ENCODE measurements at places on chromosomes 6 and 20.

DNA sequence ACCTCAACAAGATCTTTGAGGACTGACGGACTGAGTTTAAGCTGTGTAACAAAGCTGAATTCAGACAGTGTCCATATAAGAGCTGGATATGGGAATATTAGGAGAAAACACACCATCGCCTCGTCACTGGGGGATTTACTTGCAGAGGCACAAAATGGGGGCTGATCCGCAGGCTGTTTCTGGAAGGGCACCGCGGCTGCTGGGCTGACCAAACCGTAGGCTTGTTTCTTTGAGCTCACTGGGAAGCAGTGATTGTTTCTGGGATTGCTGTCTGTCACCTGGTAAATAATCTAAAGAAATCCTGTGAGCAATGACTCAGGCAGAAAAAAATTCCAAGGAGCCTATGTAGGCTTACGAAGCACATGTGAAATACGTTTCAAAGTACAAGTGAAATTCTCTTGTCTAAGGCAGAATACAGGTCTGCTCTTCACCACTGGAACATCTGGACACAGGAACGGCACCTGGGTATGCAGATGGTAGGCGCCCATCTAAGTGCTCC lies 63.9 kb upstream of the MPC1 start:
- no peak for DNase-seq

DNA sequence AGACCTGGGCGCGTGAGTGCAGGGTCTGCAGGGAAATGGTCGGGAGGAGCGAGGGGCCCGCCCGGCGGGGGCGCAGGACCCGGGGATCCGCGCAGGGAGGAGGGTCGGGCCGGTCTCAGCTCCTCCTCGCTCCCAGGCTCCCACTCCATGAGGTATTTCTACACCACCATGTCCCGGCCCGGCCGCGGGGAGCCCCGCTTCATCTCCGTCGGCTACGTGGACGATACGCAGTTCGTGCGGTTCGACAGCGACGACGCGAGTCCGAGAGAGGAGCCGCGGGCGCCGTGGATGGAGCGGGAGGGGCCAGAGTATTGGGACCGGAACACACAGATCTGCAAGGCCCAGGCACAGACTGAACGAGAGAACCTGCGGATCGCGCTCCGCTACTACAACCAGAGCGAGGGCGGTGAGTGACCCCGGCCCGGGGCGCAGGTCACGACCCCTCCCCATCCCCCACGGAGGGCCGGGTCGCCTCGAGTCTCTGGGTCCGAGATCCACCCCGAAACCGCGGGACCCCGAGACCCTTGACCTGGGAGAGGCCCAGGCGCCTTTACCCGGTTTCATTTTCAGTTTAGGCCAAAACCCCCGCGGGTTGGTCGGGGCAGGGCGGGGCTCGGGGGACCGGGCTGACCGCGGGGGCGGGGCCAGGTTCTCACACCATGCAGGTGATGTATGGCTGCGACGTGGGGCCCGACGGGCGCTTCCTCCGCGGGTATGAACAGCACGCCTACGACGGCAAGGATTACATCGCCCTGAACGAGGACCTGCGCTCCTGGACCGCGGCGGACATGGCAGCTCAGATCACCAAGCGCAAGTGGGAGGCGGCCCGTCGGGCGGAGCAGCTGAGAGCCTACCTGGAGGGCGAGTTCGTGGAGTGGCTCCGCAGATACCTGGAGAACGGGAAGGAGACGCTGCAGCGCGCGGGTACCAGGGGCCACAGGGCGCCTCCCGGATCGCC lies 54.2 kb upstream of the HLA-A start:
- peak; percentile 79 for DNase-seq

- DNase-seq = no peak
Measured at GRCh38 chr6:33799454-33800113, 4.2 kb downstream of the MLN start.

GRCh38 chr6:145866456-145867396 lies 52.1 kb upstream of the FBXO30 start:
- no peak for DNase-seq

GRCh38 chr20:24755411-24755922 lies 193.6 kb upstream of the CST7 start:
- DNase-seq = no peak

- DNase-seq = no peak
Measured at GRCh38 chr6:155041741-155042279, 46.7 kb downstream of the TIAM2 start.

DNA sequence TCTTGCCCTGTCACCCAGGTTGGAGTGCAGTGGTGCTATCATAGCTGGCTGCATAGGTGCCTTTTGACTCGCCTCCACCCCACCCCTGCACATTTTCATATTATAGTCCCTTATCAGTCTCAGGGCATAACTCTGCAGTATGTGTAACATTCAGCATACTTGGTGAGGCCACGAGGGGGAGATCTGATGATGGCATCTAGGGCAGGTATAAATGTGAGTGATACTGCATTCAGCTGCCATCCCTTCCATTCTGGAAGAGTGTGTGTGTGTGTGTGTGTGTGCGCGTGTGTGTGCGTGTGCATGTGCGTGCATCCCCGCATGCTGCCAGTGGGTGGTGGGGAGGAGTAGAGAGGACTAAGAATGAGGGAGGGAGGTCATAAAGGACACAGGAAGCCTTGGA lies 81.4 kb downstream of the JARID2 start:
- no peak for DNase-seq

- DNase-seq = no peak
Measured at GRCh38 chr6:40406175-40406574, 181.0 kb downstream of the LRFN2 start.

DNA sequence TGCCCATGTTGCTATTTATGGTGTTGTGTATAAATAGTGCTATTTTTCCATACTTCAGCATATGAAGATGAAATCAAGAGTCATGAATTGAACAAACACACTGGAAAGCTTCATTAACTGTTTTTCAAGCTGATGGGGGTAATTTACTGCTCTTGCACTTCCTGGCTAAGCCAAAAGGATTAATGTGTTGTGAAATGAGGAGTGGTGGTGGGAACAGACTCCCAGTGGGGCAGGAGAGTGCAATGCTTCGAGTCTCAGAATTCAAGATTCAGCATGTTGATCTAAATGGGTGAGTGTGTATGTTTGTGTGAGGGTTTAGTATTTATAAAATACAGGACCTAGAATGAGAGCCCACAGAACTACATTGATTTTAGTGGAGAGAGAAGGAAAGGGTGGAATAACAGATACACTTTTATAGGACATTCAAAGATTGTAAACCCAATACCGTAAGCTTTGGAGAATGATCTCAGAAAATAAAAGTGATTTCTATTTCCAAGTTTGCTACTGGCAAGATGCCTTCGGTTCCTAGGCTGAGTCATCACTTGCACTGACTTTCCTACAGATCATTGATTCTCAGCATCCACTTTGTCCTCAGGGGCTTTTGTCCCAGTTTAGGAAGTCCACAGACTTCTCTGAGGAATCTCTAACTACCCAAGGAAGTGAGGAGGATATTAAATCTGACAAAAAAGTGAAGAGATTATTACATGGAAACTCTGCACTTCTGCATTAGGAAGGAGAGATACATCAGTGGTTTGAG lies 303.6 kb downstream of the TRDN start:
- no peak for DNase-seq

Measured in heart right ventricle (tissue), 16 donors.